ENCODE measurements at places on chromosomes 6 and 20.

GRCh38 chr20:51350941-51351631 is 191.4 kb downstream of the NFATC2 start:
- DNase-seq = no peak

- DNase-seq = no peak
Observed at GRCh38 chr6:112557435-112557834, 210.3 kb downstream of the RFPL4B start.

GRCh38 chr6:35484921-35485392 is 11.9 kb downstream of the TEAD3 start:
- DNase-seq = no peak

DNA sequence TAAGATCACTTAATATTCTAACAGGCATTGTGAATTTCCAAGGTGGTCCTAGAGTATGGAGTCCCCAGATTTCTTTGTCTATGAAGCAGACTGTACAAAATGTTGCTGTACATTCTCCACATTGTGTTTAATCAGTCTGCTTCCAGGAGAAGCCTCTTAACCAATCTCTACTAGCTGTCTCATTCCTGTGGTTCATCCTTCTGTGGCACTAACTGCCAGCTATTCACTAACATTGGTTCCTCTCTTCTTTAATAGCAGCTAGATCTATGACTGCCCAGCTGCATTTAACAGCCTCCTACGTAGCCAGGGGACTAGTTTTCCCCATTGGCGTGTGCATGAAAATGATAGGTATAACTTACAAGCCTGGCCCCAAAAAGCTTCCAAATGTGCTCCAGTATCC is 395.4 kb downstream of the SAMD5 start:
- no peak for DNase-seq

GRCh38 chr6:76852776-76853175 is 610.5 kb downstream of the HTR1B start:
- DNase-seq = no peak

DNA sequence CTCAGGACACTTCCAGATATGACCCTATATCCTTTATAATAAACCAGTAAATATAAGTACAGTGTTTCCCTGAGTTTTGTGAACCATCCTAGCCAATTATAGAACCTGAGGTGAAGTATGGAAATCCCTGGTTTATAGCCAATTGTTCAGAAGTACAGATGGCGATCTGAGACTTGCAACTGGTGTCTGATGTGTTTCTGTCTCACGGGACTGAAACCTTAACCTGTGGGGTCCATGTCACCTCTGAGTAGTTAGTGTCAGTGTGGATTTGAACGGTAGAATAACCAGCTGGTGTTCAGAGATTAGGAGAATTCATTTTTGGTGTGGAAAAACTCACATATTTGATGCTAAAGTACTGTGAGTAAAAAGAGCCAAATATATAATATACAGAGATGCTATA is 606.6 kb downstream of the MAFB start:
- no peak for DNase-seq

DNA sequence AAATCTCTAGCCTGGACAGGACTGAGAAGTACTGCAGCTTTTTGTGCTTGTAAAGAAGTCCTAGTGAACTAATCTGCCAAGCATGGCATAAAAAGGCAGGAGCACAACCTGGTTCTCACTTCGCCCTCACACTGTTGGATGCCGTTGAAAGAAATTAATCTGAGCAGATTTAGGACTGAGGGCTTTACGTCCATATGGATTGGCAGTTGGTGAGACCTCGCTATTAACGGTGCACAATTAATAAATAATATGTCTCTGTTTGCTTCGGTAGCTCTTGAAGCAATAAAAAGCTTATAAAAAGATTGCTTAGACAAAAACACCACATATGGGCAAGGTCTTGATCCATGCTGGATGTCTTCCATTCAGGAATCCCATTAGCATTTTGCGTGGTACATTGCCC is 185.6 kb upstream of the EPHA7 start:
- no peak for DNase-seq

DNA sequence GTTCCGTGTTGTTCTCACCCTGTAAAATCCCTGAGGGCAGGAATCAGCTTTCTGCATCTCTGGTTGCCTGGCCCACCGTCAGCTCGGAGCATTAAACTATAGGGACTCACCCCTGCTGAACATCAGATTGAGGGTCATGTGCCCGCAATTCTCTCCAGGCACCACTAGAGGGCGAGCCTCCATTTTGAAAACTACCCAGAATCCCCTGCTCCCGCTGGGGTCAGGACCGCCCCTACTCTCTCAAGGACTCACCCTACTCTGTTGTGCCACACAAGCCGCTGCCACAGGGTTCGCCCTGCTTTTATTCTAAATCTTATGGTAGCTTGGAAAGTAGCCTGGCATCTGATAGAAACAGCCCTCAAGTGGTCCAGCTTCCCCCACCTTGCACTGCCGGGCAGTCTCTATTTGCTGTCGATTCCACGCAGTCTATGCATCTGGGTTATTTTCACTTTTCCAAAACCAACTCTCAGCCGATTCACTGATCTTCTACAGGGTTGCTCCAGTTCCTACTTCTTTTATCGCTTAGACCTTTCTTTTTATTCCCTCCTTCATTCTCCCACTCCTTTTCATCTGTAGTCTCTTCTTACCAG is 244.1 kb upstream of the QKI start:
- DNase-seq = peak; percentile 52

GRCh38 chr6:13863699-13864155 is 49.4 kb upstream of the MCUR1 start:
- DNase-seq = no peak

- DNase-seq = no peak
Observed at GRCh38 chr6:10535193-10535592, 14.0 kb downstream of the GCNT2 start.

DNA sequence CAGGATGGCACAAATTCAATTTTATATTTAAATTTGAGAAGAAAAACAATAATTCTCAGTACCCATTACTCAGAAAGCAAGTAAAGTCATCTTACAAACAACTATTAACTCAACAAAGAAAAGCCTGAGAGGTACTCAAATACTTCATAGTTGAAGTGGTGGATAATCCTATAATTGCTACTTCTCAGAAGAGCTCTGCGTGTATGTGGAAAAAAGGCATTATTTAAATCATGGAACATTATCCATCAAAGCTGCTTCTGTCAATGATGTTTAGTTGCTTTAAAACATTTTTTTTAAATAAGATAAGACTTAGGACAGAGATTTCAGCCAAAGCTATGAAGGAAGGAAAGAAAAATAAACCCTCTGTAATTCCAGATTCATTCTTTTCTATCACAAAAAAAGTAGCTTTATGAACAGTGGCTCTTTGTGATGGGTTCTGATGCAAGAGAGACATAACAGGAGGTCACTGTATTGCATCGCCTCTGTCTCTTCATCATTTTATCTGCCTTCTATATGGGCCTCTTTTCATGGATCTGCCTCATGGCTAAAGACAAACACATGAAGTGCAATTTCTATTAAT is 367.9 kb upstream of the SLC35B3 start:
- DNase-seq = no peak

DNA sequence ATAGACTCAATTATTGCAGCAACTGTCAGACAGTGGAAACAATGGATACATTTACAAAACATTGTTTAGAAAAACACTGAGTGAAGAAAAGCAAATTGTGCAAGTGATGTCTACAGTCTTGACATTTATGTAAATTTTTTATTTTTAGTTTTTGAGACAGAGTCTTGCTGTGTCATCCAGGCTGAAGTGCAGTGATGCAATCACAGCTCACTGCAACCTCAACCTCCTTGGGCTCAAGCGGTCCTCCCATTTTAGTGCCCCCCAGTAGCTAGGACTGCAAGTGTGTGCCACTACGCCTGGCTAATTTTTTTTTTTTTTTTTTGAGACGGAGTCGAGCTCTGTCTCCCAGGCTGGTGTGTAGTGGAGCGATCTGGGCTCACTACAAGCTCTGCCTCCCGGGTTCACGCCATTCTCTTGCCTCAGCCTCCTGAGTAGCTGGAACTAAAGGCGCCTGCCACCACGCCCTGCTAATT is 9.7 kb downstream of the CNBD2 start:
- no peak for DNase-seq

- DNase-seq = no peak
Observed at GRCh38 chr6:112413780-112414179, 66.7 kb downstream of the RFPL4B start.

GRCh38 chr6:132456700-132457143 is 55.4 kb upstream of the MOXD1 start:
- no peak for DNase-seq

GRCh38 chr6:4649728-4650127 is 126.5 kb upstream of the CDYL start:
- DNase-seq = no peak

GRCh38 chr20:17202673-17203072 is 24.2 kb upstream of the PCSK2 start:
- DNase-seq = peak; percentile 17

- no peak for DNase-seq
Observed at GRCh38 chr6:100712997-100713396, 168.1 kb downstream of the ASCC3 start.

GRCh38 chr6:105196076-105196475 is 16.3 kb upstream of the POPDC3 start:
- no peak for DNase-seq

GRCh38 chr6:10315034-10315433 is 99.8 kb downstream of the TFAP2A start:
- DNase-seq = peak; percentile 40

- DNase-seq = no peak
Observed at GRCh38 chr6:168852376-168852884, 401.2 kb downstream of the THBS2 start.

- DNase-seq = peak; percentile 40
Observed at GRCh38 chr6:44627091-44627882, 239.8 kb downstream of the CDC5L start.

- no peak for DNase-seq
Observed at GRCh38 chr20:38158701-38159351, 6.2 kb downstream of the TGM2 start.

DNA sequence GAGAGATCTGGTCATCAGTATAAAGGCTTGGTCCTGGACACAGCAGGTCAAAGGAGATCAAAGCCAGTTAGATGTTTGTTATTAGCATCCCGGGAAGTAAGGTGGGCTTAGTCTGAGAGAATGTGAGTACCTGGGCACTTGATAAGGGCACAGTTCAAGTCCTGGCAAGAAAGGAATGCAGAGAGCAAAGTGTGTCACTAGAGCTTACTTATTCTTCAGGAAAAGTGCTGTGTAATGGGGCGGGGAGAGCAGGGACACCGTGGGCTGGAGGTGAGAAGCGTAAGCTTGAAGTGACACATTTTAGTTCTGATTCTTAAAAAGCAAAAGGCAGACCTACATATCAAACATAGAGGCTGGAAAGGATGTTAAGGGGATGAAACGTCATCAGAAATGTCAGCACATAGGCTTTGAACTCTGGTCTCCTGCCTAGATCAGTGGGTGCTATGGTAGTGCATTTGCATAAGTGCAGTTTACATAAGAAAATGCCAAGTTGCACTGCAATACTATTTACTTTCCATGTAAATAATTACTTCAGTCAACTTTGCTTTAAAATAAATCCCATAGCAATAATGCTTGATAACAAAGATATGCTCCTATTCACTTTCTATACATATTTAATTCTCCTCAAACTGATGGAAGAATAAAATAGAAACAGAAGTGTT is 2.6 kb downstream of the SAMD5 start:
- DNase-seq = no peak

- no peak for DNase-seq
Observed at GRCh38 chr6:159973406-159973805, 4.5 kb downstream of the IGF2R start.

GRCh38 chr6:26286168-26286877 is 78.7 kb upstream of the BTN3A2 start:
- DNase-seq = peak; percentile 62

GRCh38 chr20:24694157-24694726 is 224.8 kb downstream of the SYNDIG1 start:
- DNase-seq = no peak

- DNase-seq = no peak
Observed at GRCh38 chr6:99305021-99305554, 44.4 kb downstream of the FAXC start.

GRCh38 chr6:49257549-49257948 is 205.5 kb downstream of the MMUT start:
- DNase-seq = no peak

DNA sequence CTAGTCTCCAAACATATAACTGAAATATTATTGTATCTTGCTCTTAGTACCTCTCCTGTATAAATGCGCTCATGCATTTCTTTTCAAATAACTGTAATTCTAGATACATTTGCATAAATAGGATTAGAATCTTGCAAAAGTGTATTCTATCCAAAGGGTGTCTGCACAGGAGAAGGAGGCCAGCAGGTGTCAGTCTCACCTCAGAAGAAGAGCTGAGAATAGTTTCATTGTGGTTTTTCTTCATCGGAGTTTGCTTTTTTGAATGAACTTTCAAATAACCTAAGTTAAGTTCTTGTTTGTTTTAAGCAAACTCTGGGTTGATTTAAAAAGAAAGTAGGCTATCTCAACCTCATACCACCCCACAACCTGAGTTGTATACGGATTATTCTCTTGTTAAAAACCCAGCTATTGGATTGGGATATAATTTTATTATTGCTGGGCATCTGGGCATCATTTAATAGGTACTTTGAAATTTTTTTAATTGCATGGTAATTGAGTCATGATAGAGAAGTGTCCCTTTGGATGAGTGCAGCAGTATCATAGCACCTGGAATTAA is 125.0 kb upstream of the MLIP start:
- DNase-seq = peak; percentile 46

- DNase-seq = no peak
Observed at GRCh38 chr6:6872459-6873344, 235.1 kb upstream of the RREB1 start.

- DNase-seq = peak; percentile 39
Observed at GRCh38 chr20:10511509-10512251, 76.6 kb downstream of the SLX4IP start.

- DNase-seq = no peak
Observed at GRCh38 chr20:3162080-3162611, 2.5 kb upstream of the FASTKD5 start.

DNA sequence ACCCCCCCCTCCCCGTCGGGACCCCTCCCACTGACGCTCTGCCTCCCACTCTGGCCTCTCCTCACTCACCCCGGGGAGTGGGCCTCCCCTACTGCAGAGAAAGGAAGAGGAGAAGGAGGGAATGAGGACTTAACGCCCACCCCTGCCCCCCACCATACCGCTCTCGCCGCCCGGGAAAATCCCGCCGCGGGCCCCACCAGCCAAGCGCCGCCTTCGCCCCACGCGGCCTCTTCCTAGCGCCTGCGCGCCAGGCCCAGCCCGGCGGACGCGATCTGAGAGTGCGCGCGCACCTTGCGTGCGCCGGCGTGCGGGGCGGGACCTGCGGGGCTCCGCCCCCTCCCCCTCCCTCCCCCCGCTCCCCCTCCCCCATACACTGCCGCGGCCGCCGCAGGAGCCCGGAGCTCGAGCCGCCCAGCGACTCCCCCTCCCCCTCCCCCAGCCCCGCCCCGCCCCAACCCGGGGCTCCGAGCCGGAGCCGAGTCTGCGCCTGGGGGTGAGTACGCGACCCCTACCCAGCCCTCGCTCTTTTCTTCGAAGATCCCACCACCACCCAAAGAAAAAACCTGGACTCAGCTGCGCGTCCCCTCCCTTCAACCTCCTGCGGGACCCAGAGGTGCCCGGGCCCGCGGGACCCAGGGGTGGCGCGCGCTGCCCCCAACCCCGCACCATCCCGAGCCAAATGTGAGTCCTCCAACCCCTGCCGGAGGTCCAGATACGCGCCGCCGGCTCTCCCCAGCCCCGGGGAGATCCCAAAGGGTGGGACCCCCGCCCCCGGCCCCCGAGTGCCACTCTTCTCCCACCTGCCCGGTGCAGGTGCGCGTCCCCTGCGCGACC is at the start of the genes MRPL14 and TMEM63B:
MRPL14 (minus strand) TSS at position 267 of the 834 bp plus-strand sequence. CDS start 10,841 bp downstream, outside the sequence.
TMEM63B (plus strand) TSS at position 369 of the 834 bp plus-strand sequence. CDS start 7,031 bp downstream, outside the sequence.
- DNase-seq = peak; percentile 80
